PC-3 (cell line): ENCODE measurements at places on chromosomes 12 and 14. TPM values are rescaled to one million over a fixed set of nuclear protein-coding genes. Genes with fewer than 3 reads are reported as not detected.

GPR68 gene
- 0.35 and 1.5 TPM in 2 replicates for total RNA-seq

TMEM121 gene
- total RNA-seq = 27.5 and 33.6 TPM in 2 replicates

DNA sequence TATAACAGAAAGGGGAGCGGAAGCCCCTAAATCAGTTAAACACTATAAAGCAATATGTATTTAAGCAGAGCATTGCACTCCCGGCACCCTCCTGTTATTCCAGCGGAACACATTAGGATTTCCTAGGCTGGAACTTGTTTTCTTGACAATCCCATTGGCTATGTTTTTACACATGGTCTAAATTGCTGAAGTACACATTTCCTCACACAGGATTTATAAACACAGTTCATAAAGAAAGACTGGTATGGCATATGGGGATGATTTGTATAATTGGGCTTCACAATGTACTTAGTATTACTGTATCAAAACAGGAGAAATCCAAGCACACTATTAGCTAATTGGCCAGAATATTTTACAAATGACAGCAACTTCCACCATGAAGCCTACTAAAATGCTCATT is 23.3 kb downstream of the PAX9 start:
- DNase-seq = no peak

DNA sequence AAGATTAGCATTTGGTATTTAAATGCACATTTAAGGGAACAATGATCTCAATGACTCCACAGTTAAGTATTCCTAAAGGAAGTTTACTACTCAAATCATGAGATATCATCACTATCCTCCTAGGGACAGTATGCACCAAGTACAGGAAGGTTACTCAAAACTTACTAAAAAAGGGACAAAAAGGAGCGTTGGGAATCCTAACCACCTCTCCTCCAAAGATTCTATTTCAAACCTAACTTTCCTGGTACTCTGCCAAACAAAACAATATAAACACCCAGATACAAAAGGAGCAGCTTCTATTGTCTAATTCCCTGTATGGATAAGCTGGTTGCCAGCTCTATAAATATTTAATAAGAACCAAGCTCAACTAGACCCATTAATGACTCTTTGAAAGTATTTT is 377.7 kb downstream of the NUAK1 start:
- DNase-seq = peak; percentile 41

DNA sequence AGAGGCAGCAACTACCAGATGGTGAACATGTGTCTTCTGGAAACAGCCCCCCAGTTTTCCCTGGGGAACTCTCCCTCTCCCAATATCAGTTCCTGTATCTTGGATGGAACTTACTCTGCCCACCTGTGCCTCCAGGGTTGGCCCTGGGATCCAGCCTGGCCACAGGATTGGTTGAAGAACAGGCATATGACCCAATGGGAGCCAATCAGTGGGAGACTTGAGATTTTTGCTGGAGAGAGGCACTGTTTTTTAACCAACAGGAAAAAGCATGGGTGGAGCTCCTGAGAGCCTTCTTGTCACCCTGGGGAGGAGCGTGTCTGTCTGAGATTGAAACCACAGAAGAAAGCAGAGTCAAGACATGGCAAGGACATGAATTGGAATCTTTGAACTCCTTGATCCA is 33.6 kb upstream of the COX6A1 start:
- DNase-seq = no peak

GRCh38 chr12:77727442-77728001 is 103.2 kb upstream of the NAV3 start:
- no peak for DNase-seq

GRCh38 chr12:110111476-110112334 is 12.5 kb upstream of the IFT81 start:
- no peak for DNase-seq

DNA sequence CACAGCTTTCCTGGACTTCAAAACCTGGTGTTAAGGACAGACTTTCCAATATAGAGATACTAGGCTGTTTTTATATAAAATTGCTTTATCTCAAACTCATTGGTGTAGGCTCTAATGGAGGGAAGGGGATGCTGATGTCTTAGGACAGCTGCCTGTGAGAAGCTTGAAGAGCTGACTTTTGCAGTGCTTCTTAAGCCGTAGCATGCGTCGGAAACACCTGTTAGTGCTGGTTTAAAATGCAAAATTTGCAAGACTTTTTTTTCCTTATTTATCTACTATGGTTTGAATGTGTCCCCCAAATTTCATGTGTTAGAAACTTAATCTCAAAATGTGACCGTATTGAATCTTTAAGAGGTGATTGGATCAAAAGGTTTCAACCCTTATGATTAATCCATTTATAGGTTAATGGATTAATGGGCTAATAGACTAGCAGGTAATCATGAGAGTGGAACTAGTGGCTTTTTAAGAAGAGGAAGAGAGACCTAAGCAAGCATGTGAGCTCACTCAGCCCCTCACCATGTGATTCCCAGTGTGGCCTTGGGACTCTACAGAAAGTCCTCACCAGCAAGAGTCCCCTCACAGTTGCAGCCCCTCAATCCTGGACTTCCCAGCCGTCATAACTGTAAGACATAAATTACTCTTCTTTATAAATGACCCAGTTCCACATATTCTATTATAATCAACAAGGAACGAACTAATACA is 60.9 kb upstream of the FUT8 start:
- no peak for DNase-seq
